ENCODE measurements at places on chromosomes 6 and 20.

- no peak for DNase-seq
Observed at GRCh38 chr6:167512696-167513375, 187.9 kb downstream of the TTLL2 start.

GRCh38 chr6:106685833-106686232, 56.5 kb downstream of the QRSL1 start:
- DNase-seq, result peak; percentile 65

- no peak for DNase-seq
Observed at GRCh38 chr20:64143018-64143801, 21.0 kb upstream of the MYT1 start.

DNA sequence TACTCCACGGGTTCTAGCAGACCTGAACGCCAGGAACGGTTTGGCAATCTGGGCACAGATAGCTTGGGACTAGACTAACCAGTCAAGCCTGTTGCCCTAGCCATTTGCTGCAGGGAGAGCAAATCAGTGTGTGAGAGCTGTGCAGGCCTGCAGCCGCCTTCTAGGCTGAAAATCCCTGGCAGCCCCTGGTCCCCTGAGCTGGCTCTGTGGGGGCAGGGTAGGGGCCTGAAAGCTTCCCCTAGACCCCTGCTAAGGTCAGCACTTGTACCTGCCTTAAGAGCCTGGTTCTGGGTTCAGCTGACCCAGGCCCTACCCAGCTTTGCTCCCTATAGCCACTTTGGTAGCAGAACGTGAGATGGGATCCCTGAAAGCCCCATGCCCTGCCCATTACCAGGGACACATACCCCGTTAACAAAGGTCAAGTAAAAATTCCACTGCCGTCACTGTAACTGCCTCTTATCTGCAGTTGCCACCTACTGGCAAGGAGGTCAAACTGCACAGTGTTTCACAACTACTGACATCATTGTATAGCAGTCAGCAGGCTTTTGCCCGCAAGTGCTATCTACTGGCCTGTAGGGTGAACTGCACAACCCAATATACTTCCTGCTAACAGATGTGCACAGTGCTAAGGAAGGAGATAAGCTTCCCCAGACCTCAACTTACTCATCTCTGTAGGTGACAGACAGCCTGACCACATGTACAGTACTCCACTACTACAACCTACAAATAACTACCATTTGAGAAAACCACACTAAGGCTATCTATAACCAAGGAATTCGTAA, 95.1 kb upstream of the OLIG3 start:
- peak; percentile 26 for DNase-seq

- no peak for DNase-seq
Observed at GRCh38 chr6:109221543-109222195, 126.4 kb downstream of the CEP57L1 start.

GRCh38 chr6:24840187-24840586, 41.5 kb upstream of the ARMH2 start:
- no peak for DNase-seq

DNA sequence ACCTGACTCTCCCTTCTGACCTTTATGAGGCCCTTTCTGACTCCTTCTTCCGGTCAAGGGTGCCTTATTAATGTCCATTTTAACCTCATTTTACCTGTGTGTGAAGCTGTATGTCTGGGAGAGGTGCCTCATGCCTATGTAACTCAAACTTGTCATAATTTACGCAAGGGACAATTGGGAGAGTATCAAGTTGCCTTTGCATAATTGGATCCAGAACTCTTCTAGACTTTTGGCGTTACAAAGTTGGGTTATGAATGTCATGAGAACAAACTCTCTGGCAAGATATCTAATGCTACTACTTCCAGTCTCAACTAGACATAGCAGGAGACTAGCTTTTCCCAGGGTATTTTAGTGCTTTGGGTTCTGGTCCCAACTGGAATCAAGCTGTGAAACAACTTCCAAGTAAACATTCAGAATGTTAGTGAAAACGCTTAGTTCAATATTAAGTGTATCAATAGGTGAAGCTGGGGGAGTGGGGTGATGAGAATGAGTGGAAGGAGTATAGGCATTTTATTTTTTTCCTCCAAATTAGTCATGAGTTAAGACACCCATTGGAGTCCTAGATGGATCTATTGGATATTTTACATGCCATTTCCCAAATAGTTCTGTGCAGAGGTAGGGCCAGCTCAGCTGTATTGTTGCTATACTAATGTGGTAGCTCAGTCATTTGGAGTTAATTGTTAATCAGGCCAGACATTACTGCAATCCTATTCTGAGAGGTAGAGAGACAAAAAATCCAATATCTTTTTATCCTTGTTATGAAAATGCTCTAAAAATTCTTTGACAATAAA, 159.9 kb downstream of the TFAP2B start:
- DNase-seq, result no peak

DNA sequence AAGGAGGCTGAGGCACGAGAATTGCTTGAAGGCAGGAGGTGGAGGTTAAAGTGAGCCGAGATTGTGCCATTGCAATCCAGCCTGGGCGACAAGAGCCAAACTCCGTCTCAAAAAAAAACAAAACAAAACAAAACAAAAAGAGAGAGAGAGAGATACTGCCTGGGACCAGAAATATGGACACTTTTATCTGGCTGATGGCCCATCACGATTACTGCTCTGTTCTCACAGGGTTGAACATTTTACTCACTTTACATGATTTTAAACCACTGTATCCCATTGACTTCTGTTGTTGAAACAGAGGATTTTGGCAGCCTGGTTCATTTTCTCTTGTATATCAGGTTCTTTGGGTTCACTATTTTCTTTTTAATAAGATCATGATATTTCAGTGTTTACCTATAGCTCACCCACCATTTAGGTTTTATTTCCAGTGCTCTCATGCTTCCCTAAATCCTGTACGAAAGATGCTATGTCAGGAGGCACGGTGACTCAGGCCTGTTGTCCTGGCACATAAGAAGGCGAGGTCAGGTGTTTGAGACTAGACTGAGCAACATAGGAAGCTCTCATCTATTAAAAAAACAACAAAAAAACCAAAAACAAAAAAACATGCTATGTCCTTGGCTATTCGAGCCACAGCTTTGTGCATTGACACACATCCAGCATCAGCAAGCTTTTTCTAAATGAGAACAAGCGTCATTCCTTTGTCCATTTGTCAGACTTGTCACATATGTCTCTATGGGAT, 34.5 kb upstream of the RREB1 start:
- no peak for DNase-seq

GRCh38 chr6:27295301-27296079, 16.6 kb downstream of the POM121L2 start:
- DNase-seq, result peak; percentile 83
